ENCODE measurements at places on chromosomes 2 and 18.

DNA sequence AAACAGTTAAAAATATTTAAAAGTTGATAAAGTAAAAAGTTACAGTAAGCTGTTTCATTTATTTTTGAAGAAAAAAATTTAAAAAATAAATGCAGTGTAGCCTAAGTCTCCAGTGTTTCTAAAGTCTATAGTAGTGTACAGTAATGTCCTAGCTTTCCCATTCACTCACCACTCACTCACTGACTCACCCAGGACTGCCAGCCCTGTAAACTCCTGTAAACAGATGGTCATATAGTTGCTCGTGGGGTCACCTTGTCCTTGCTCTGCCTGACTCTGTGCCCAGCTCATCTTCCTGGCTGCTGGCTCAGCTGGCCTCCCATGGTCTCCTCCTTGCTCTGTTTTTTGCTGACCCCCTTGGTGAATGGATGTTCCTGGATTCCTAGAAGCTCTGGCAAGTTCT lies 180.3 kb downstream of the VAPA start:
- no peak for DNase-seq

DNA sequence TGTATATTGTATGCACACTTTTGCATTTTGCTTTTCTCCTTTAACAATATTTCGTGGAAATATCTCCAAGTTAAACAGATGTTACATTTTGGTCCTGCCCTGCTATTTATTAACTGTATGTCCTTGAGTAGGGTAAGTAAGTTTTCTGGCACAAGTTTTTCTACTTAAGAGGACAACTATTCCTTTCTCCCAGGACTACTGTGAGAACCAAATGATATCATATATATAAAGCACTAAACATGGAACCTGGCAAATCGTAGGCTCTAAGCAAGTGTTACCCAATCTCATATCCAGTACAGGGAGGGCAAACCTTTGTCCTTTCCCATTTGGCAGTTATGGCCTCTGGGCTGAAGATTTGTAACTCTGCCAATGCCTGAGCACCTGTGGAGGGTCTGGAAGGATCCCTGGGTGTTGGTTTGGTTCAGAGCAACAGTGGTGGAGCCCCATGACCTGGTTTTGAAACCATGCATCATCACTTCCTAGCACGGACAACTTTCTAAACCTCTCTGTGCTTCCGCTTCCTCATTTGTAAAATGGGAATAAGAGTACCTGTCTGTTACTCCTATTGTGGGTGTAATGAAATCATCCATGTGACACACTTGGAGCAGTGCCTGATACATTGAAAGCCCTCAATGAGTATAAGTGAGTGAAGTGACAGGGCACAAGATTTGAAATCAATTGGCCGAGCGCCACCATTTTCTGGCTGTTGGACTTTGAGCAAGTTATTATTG lies 28.3 kb upstream of the ICOS start:
- no peak for DNase-seq

DNA sequence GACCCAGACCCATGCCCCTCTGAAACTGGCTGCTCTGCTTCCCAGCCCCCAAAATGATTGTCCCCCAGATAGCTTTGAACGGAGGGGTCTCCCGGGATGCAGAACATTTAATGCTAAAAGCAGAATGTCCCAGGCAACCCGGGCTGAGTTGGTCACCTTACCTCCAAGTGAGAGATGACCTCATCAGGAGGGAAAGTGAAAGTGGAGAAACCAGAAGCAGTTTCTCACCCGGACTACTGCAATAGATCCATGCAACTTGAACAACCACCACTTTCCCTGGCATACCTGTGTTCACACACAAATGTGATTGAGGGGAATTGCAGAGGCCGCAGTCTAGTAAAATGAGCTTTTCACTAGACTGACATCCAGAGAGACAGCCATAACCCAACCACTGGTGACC lies 75.3 kb upstream of the NPAS2 start:
- DNase-seq, result peak; percentile 20

GRCh38 chr18:56973487-56973886 lies 173.4 kb upstream of the BOD1L2 start:
- DNase-seq, result no peak

GRCh38 chr18:13493725-13494124 lies 232.6 kb downstream of the FAM210A start:
- DNase-seq, result no peak

DNA sequence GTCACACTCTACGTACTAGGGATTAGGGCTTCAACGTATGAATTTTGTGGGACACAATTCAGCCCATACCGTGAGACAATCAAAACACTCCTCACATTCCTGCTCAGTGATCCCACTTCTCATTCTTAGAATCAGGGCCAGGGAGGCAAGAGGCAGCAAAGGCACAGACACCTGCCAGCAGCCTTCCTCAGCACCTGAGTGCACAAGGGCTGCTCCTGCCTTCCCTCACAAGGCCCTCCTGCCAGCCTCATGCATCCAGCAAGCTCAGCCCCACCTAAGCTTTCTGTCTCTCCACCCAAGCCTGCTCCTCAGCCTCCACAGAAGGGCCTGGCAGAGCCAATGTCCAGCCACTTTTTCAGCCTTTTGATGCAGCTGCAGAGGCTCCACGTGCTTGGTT lies 141.6 kb downstream of the SP3 start:
- no peak for DNase-seq

DNA sequence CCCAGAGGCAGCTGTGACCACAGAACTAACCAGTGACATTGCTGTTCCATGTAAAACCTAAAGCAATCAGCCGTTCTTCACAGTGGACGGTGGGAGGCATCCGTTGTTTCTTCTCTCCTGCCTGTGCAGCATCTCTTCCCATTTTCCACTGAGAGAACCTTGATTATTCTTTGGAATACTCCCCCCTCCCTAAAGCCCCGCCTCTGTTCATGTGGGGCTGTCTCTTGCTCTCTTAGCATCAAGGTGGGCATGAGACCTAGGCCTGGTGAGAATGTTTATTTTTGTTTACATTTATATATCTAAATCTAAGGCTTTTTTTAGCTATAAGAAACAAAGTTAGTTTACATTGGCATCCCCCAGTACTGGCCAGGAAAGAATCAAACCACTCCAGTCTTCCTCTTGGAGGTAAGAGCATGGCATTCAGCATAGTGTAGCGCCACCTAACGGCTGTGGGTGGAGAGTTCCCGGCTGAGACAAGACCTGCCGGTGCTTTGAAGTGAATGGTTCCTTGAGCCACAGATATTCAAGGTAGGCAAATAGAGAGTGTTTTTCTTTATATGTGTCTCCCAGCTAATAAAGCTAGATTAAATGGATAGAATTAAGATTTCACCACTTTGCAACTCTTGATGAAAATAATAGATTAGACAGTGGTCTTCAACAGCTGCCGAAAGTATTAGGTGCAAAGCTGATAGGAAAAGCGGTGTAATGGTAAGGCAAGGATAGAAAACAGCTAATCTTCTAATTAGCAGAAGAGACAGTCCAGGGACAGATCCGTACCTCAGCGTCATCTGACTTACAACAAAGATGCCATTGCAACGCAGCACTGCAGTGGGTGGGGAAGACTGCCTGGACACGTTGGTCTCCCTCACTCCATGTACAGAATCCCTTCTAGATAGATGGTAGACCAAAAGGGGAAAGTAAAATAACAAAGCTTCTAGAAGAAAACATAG lies 219.6 kb upstream of the RAB12 start:
- peak; percentile 65 for DNase-seq

- no peak for DNase-seq
Observed at GRCh38 chr2:105254531-105255210, 13.1 kb downstream of the GPR45 start.

- no peak for DNase-seq
Observed at GRCh38 chr2:233121856-233122255, 61.7 kb downstream of the INPP5D start.

- peak; percentile 75 for DNase-seq
Observed at GRCh38 chr18:59783138-59783537, 85.9 kb upstream of the CCBE1 start.
